Osteocyte (in vitro differentiated cells): ENCODE measurements at places on chromosomes 3 and 15.

DNA sequence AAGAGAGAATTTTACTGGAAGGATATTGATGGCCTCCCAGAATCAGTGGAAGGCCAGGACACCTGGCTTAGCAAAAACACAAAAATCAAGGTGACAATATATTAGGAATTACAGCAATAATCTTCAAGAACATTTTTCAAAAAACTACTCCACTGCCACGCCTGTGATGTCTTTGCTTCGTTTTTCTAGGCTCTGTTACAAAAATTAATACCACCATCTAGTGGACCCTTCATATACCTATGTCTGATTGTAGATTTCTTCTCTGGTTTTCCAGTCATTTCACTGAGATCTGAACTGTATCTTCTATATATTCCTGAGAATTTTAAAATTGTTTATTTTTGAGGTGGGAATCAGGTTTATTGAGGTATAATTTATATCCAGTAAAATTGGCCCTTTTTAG lies 5.6 kb upstream of the SLC33A1 start:
- no peak for DNase-seq

DNA sequence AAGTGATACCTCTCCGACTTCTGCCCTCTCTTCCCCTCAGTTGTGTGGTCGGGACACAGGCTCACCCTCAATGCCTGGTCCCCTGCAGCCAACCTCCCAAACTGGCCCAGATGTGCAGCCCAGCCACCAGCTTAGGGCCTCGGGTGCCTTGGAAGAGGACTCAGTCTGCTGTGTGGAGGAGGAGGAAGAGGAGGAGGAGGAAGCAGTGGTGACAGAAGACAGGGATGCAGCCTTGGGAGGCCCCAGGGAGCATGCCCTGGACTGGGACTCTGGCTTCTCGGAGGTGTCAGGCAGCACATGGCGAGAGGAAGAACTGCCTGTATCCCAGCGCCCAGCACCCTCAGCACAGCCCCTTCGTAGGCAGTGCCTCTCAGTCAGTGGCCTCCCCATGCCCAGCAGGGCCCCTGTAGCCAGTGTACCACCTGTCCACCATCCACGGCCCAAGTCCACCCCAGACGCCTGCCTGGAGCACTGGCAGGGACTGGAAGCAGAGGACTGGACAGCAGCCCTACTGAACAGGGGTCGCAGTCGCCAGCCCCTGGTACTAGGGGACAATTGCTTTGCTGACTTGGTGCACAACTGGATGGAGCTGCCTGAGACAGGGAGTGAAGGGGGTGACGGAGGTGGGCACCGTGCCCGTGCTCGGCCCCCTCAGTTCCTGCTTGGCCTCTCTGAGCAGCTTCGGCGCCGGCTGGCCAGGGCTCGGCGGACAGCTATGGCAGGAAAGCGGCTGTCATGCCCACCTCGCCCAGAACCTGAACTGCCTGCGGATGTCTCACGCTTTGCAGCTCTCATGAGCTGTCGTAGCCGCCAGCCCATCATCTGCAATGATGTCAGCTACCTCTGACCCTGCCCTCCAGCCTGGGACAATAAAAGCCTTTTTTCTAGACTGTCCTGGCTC lies 1.3 kb downstream of the INKA1 start:
- no peak for DNase-seq

GRCh38 chr15:55694652-55695150 lies 48.3 kb downstream of the PRTG start:
- no peak for DNase-seq

DNA sequence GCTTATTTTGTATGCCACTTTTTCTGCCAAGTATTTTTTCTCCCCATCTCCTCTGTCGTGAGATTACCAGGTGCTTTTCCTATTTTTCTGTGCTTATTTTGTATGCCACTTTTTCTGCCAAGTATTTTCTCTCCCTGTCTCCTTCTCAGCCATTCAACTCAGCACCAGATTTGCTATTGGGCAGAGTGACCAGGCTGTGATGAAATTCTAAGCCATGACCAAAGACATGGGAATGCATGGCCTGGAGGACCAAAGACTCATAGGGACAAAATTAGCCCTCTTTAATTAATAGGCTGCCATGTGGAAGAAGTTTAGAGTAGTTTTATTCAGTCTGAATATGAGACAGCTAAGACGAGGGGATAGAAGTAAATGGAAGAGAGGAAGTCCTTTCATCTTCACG lies 257.4 kb downstream of the SQOR start:
- DNase-seq = no peak

GRCh38 chr3:112486811-112487505 lies 12.3 kb downstream of the BTLA start:
- no peak for DNase-seq

DNA sequence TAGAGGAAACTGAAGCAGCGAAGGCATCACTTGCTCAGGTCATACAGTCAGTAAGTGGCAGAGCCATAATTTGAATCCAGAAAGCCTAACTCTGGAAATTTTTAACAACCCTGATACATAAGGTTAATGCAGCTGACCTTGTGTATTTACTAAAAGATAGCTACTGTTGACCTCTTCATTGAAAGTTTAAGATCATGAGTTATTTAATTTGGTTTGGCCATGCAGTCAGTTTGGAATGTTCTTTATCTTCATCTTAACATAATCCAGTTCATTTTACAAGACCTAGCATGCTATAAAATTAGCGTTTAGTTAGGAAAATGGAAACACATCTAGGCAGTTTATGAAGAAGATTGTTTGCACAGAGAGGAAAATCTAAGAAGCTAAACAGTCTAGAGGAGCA lies 240.9 kb downstream of the RBMS3 start:
- no peak for DNase-seq

GRCh38 chr15:70870051-70870450 lies 16.1 kb upstream of the LARP6 start:
- no peak for DNase-seq

GRCh38 chr3:196024968-196025367 lies 56.9 kb downstream of the TFRC start:
- DNase-seq = no peak

DNA sequence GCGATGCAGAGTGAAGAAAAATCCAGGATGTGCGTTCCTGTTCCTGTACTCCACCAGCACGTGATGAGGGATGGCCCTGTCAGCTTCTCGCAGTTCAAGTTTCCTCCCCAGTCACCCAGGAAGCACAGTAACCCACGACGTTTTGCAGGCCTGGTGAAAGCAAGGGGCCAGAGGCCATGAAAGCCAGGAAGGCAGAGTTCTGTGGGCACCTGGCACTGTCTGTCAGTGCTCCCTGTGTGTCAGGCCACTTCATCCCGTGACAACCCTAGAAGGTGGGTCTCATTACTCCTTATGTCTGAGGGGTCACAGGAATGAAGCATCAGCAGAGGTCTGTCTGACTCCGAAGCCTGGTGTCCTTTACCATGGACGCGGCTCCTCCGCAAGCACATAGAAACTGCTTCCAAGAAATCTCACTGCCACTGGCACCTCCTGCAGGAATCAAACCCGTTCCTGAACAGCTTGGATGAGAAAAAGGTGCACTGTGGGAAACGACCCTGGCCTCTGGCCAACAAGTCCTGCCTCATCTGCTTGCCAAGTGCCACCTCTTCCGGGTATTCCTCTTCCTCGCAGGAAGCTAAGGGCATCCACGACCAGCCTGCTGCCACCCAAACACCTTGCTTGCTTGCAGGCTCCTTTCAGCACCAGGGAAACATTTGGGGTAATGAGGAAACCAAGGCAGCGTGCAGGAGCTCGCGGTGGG lies 14.6 kb downstream of the RAB43 start:
- no peak for DNase-seq

- no peak for DNase-seq
Measured at GRCh38 chr3:134711284-134711683, 60.5 kb upstream of the KY start.

DNA sequence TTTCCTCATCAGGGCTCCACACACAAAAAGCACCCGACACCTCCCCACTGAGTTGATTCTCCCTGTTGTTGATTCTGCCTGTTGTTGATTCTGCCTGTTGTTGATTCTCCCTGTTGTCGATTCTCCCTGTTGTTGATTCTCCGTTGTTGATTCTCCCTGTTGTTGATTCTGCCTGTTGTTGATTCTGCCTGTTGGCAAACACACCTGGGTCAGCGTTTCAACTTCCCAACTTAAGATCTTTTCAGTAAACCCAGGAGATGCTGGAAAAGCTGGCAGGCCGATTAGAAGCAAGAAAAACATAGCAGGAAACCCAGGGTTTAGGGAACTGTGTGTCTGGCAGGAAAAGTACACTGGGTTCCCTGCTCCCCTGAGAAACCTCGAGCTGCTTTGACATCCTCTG lies 47.9 kb downstream of the TNK2 start:
- no peak for DNase-seq
